ENCODE measurements at places on chromosomes 5 and 9. TPM values are rescaled to one million over a fixed set of nuclear protein-coding genes. Genes with fewer than 3 reads are reported as not detected.

Gene CER1
- not detected for total RNA-seq

DNA sequence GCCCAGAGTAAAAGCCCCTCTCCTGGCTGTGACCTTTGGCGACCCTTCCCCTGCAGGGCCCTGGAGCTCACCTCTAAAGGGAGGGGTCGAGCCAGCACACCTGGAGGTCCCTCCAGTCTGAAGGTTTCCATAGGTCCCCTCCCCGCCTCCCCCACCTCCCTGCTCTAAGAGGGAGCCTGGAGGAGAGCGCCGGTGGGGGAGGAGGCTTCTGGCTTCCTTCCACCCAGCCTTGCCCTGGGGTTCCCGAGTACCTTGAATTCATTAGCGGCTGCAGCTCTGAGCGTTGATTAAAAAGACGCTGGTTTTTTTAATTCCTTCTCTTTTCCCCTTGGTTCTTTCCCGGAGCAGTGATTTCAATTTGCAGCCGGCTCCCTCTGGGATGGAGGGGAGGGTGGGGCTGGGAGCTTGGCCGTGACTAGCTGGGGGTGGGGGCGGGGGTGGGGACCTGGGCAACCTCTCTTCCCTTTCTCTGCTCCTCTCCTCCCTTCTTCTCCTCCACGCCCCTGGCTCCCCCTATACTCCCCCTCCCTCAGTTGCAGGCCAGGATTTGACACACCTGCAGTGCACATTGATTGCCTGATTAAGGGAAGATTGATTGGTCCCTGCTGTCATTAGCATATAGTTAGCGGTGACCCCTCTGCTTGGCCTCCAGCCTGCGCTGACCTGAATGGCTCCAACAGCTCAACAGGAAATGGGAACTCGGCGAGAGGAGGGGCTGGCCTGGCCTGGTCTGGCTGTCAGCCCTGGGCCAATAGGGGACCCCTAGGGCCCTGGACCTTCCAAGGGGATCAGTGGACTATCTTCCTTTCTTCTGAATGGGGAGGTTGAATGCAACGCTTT lies 67.5 kb upstream of the RAPGEF1 start:
- DNase-seq: no peak
- H3K4me3 ChIP-seq: no peak overlapping the region
- H3K4me1 ChIP-seq: no peaks in the 10 kb centered on the region
- H3K27ac ChIP-seq: no peak overlapping the region
- H3K27me3 ChIP-seq: no peaks in the 10 kb centered on the region

DNA sequence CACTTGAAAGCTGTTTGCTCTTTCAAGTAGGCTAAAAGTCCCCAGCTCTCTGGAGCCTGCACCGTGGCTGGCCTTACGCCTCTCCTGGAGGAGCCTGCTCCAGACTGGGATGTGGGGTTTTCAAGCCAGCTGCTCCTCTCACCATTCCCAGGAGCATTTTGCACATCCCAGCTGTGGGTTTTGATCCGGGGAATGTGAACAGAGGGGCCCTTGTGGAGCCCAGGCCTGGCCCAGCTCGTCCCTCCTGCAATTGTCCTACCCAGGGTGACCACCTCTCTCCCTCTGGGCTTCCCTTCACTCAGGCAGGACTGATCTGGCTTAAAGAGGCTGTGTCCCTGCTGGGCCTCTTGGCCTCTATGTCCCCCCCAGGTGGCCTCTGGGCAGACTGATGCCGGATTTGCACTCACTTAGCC lies 32.5 kb upstream of the TIFAB start:
- H3K27ac ChIP-seq: no peak overlapping the region
- H3K36me3 ChIP-seq: no peaks in the 10 kb centered on the region
- peaks cover 14% of the 10 kb centered on the region for H3K4me1 ChIP-seq
- DNase-seq: no peak
- no peaks in the 10 kb centered on the region for H3K27me3 ChIP-seq

GRCh38 chr9:30932226-30932625 lies 1452.2 kb upstream of the ACO1 start:
- no peak overlapping the region for H3K4me3 ChIP-seq
- no peaks in the 10 kb centered on the region for H3K36me3 ChIP-seq
- DNase-seq: no peak

- no peak overlapping the region for H3K27ac ChIP-seq
- H3K27me3 ChIP-seq: no peaks in the 10 kb centered on the region
- H3K4me1 ChIP-seq: no peaks in the 10 kb centered on the region
- no peak overlapping the region for H3K4me3 ChIP-seq
Observed at GRCh38 chr5:135174315-135175096, 140.5 kb upstream of the PITX1 start.

DNA sequence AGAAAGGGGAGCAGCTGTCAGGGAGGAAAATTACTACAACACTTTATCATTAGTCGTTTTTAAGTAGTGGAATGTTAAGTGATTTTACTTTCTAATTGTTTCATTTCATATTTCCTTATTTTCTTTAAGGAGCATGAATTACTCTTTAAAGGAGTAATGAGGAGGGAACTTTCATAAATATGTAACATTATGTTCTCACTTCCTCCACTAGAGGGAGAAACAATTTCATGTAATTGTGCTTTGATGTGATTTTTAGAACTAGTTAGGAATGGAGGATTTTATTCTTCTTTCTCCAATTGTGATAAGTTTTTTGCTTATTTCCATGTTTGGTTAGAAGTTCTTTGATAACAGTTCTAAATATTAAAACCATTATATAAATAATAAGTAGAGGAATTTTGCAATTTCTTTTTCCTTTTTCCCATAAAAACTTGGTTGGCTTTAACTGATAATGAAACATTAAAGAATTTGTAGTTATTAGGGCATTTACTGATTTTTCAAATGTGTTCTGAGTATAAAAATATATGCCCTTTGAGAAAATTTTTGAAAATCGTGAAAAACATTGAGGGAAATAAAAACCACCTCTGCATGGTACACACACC lies 25.6 kb downstream of the CEP78 start:
- H3K4me3 ChIP-seq: no peak overlapping the region
- no peaks in the 10 kb centered on the region for H3K4me1 ChIP-seq
- no peaks in the 10 kb centered on the region for H3K27me3 ChIP-seq
- no peaks in the 10 kb centered on the region for H3K36me3 ChIP-seq
- DNase-seq: no peak

Measured in Peyer's patch (tissue), 4 donors.